ENCODE measurements at places on chromosomes 7 and 10.
A peak's percentile ranks its signal among the peaks of the same experiment; 100 is the strongest.

DNA sequence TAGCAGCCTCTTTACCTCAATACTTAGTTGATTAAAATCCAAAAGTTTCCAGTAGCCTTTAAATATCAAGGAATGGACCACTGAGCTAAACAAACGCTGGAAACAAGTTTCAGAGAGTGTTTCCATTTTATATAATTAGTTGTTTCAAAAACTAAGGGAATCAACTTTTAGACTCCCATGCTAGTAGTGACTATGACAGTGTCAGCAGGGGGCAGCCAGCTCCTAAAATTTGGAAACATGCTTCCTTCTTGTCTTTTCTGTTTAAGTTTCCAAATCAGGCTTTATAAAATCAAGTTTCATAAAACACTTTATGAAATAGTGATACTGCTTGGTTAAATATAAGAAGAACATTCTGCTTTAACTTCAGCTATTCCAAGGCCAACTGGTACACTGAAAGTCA, 138.2 kb upstream of the TMEM229A start:
- no peak for DNase-seq

GRCh38 chr7:386385-386784, 96.4 kb downstream of the FOXL3 start:
- DNase-seq: no peak

GRCh38 chr10:19920075-19920726, 104.0 kb downstream of the PLXDC2 start:
- no peak for DNase-seq

- no peak for DNase-seq
These were observed 220.0 kb downstream of the FAM107B start for GRCh38 chr10:14554491-14555205.

DNA sequence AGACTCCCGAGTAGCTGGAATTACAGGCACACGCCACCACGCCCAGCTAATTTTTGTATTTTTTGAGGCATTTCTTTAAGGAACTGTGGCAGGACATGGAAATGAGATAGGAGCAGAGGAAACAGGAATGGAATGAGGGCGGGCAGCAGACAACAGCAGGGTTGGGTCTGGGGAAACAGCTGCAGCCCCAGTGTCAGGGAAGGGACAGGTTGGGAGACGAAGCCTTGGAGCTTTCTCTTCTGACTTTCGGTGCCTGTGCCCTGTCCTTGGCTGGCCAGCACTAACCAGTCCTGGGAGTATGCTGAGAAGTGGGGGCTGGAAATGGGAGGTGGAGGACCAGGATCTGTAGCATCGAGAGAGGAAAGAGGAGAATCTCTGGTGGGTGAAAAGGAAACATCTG, 47.4 kb downstream of the ATOH7 start:
- no peak for DNase-seq

GRCh38 chr7:8175929-8176369, 86.0 kb downstream of the ICA1 start:
- DNase-seq: no peak

DNA sequence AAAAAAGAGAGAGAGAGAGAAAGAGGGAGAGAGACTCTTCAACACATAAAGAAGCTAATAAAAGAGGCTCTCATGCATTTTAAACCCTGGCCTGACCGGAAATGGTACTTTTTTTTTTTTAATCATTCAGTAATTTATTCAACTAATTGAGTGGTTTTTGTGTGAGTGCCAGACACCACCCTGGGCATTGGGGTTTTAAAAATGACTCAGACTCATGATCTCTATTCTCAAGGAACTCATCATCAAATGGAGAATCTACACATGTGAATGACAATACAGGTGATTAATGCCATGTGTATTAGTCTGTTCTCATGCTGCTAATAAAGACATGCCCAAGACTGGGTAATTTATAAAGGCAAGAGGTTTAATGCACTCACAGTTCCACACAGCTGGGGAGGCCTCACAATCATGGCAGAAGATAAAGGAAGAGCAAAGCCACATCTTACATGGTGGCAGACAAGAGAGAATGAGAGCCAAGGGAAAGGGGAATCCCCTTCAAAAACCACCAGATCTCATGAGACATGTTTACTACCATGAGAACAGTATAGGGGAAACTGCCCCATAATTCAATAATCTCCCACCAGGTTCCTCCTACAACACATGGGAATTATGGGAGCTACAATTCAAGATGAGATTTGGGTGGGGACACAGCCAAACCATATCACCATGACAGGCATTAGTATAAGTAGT, 158.5 kb upstream of the AUTS2 start:
- no peak for DNase-seq

GRCh38 chr7:8092140-8092539, 123.5 kb downstream of the GLCCI1 start:
- DNase-seq: no peak

GRCh38 chr7:118846977-118847376, 622.5 kb downstream of the ANKRD7 start:
- no peak for DNase-seq

- DNase-seq: no peak
These were observed 49.5 kb upstream of the CALD1 start for GRCh38 chr7:134729895-134730294.

GRCh38 chr7:155205368-155206317, 92.0 kb upstream of the INSIG1 start:
- DNase-seq: peak; percentile 35

GRCh38 chr10:30284865-30285594, 64.0 kb downstream of the MTPAP start:
- DNase-seq: no peak

DNA sequence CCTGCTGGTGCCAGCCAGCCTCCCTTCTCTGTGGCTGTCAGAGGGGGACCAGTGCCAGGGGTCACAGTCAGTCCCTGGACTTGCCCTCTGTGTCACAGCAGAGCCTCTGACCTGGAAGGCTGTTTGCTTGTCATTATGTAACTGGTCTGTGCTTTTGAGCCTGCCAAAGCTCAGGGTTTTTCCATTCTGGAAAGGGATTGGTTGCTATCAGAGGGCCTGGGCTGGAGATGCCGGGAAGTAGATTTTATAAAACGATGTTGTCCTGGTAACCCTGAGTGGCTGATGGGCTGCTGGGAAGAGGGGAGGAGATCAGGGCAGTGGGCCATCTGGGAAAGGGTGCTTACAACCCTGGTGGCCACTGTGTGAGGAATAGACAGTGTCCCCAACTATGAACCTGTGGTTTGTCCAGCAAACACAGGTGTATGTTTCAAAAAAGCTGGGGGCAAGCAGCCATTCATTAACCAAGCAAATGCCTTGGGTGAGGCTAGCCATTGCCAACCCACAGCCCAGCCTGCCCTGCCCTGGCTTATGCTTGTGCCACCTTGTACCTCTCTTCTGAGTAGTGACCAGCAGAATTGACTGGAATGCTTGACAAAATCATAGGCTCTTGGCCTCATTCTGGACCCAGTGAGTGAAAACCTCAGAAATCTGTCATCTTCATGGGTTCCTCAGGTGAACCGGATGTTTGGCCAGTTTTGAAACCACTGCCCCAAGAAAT, 21.6 kb downstream of the SFTPD start:
- no peak for DNase-seq

DNA sequence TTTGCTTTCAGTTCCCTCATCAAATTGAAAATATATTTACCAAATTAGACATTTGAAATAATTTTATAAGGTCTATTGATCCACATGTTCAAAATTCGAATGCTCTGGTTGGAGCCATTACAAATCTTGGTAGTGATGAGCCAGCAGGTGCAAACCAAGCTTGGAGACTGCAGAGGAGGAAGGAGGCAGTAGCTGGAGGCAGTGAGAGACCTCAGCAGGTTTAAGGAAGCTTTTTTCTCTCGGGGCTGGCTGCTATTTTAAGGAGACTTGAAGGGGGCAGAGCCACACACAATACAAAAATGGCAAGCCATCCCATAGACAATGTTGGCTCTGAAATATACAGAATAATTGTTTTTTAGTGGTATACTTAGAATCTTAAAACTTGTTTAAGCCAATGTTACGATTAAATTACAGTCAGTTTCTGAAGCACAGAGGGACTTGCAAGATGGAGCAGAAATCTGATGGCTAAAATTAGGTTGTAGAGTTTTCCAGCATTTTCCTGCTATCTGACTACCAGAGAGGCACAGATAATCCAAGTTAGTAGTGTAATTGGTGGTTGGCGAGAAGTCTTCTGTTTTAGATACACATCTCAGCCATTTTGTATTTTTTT, 185.8 kb downstream of the SNX10 start:
- DNase-seq: no peak

GRCh38 chr10:89217057-89217990, 10.2 kb upstream of the CH25H start:
- DNase-seq: peak; percentile 61

DNA sequence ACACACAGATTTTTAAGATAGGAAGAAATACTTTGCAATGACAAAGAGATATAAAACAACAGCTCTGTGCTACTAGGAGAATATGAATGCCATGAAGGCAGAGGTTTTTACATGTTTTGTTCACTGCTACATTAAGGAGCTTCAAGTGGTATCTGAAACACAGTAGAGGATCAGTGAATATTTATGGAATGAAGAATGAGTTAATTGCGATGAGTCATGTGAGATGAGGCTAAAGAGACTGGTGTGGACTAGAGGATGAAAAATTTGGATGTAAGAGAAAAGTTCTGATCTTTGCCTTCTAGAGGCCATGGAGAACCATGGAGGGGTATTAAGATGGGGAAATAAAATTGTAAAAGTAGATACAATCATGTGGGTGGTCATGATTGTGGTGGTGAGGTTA, 434.2 kb downstream of the PHTF2 start:
- DNase-seq: no peak

DNA sequence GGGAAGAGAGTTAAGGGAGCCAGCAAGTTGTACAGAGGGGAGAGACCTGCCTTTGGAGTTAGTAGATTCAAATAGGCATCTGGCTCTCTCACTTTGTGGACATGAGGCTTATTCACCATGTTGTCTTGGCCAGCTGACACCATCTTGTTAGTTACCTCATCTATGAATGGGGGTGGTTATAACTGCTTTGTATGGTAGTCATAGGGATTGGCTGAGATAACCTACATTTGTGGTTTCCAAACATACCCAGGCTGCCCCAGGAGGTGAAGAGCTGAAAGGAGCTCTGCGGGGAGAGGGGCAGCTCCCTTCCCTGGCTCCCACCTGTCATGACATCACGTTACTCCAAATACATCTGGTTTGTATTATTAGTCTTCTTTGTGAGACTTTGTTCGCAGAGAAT, 393.3 kb upstream of the AUTS2 start:
- no peak for DNase-seq

GRCh38 chr10:84844461-84844860, 516.1 kb downstream of the CCSER2 start:
- DNase-seq: no peak

GRCh38 chr10:28533186-28533564, 257 bp downstream of the WAC start:
- DNase-seq: no peak

DNA sequence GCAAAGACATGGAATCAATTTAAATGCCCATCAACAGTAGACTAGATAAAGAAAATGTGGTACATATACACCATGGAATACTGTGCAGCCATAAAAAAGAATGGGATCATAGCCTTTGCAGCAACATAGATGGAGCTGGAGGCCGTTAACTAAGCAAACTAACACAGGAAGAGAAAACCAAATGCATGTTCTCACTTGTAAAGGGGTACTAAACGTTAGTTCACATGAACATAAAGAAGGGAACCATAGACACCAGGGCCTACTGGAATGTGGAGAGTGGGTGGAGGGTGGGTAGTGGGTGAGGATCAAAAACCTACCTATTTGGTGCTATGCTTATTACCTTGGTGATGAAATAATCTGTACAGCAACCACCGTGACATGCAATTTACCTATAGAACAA, 78.4 kb upstream of the GSDME start:
- no peak for DNase-seq

DNA sequence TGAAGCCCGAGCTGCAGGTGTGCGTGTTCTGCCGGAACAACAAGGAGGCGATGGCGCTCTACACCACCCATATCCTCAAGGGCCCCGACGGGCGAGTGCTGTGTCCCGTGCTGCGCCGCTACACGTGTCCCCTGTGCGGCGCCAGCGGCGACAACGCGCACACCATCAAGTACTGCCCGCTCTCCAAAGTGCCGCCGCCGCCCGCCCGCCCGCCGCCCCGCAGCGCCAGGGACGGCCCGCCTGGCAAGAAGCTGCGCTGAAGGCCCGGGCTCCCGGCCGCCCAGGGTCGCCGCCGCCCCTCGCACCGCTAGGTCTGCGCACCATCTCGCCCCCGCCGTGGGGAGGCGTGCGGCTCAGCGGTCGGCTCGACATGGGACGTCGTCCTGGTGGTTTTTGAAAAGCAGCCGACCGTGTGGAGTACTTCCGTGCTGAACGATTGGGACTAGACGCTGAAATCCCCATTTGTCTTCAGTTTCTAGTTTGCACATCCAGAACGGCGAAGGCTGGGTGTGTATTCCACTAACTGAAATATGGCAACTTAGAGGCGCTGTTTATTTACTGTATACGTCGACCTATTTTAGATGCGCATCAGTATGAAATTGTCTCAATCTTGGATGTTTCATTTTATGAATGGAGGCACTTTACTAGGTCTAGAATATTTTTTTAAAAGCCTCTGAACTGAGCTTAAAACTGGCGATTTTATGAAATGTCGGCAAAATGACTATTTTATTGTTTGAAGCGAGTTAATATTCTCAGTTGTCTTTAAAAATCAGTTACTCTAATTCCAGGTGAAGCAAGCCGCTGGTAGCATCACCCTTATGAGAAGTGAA, 1.1 kb downstream of the NANOS1 start:
- DNase-seq: peak; percentile 70

DNA sequence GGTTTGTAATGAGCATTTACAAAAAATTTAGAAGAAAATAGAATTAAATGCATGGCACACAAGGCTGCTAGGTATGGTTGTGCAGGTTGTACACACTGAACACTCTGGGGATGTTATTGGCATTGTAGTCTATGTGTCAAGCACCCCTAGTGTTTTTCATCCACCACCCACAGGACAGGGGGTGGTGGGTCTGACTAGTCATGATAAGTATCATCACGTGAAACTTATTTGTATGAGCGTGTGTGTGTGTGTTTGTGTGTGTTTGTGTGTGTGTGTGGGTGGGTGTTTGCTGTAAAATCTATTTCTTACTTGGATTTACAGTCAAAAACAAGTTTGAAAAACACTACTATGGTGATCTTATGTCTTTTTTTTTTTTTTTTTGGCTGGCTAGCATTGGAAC, 66.5 kb downstream of the MAP3K8 start:
- no peak for DNase-seq

DNA sequence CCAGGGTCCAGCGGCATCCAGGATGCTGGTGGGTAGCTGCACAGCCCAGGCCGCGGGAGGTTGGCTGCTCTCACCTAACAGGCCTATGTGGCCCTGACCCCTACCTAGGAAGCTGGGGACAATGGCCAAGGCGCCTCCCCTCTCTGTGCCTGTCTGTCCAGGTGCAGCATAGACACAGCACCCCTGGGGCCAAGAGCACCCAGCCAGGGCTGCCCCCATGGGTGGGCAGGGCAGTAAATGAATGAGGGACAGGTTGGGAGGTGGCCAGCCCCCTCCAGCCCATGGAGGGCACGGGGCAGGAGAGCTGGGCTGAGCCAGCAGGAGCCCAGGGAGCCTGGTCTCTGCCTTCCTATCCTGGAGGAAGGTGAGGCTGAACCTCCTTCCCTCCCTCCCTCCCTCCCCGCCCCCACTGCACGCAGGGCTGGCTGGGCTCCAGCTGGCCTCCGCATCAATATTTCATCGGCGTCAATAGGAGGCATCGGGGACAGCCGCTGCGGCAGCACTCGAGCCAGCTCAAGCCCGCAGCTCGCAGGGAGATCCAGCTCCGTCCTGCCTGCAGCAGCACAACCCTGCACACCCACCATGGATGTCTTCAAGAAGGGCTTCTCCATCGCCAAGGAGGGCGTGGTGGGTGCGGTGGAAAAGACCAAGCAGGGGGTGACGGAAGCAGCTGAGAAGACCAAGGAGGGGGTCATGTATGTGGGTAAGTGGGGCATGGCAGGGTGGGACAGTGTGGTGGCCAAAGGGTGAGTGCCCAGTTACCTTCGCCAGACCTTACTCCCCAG, at the start of gene SNCG:
Gene SNCG (plus strand): TSS at position 484 of the 785 bp plus-strand sequence. CDS start 99 bp downstream, at position 583.
- no peak for DNase-seq
